ENCODE measurements at places on chromosomes 1 and 21. TPM values are rescaled to one million over a fixed set of nuclear protein-coding genes. Genes with fewer than 3 reads are reported as not detected.

The LAMB3 gene
- 63.4 TPM for total RNA-seq

The CTSK gene
- 12.2 TPM for total RNA-seq

- DNase-seq = peak; percentile 95
These were observed at the start of gene MECR for GRCh38 chr1:29230553-29231378. Gene MECR, minus strand, starts transcription at chr1:29230934. Its CDS starts 28 bp downstream, at chr1:29230906.

DNA sequence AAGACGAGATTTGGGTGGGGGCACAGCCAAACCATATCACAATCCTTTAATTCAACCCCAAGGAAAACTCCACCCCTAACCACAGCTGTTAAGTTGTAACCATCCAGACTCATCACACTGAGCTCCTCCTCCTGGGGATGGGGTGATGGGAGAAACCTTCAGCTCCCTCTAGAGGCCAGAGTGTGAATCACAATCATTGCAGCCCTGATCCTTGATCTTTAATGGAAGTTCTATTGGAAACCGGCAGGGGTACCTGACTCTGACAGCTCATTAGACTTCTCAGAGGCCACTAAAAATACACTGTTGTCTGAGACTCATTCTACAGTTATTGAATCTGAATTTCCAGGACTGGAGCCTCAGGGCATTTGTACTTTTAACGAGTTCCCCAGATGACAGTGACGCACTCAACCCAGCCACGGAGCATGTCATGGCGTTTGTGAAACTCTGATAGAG is 127.2 kb downstream of the IGSF21 start:
- peak; percentile 53 for DNase-seq

- no peak for DNase-seq
These were observed 30.2 kb downstream of the PLA2G4A start for GRCh38 chr1:186858923-186859322.

GRCh38 chr1:37599940-37600339 is 4.2 kb upstream of the GNL2 start:
- DNase-seq = no peak

DNA sequence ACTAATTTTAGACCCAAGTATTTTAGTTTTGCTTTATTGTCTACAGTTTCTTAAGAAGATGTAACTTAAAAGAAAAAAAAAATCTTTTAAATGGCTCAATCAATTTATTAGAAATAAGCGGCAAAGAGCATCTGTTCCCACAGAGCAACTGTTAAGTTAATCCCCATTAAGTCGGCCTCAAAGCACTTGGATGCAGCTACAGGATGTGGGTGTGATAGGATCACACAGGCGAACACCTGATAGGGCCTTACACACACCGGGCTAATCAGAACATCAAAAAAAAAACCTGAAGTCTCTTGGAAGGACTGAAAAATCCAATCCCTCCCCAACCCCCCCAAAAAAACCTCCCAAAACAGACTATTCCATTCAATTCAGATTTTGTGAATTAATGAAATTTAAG is 23.0 kb downstream of the APP start:
- DNase-seq = no peak

- DNase-seq = no peak
These were observed 113.7 kb upstream of the DPYD start for GRCh38 chr1:98034505-98034904.

All from stomach (tissue), 19 donors.